SW 1271 (cell line): ENCODE measurements at places on chromosomes 12 and 14.

DNA sequence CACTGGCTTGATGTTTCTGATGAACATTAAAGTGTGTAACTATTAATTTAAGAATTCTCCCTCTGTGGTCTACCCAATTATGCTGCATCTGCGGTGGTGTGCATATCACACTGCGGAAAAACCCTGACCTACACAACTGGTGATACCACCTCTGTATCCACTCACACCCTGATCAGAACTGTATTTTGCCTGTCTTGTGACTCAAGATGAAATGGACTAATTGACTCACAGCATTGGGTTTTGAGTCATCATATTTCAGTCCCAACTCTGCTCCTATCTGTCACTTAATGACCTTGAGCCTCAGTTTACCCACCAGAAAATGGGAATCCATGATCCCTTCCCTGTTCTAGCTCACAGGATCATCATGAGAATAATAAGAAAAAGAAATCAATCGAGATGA lies 65.6 kb downstream of the NUAK1 start:
- DNase-seq: no peak

DNA sequence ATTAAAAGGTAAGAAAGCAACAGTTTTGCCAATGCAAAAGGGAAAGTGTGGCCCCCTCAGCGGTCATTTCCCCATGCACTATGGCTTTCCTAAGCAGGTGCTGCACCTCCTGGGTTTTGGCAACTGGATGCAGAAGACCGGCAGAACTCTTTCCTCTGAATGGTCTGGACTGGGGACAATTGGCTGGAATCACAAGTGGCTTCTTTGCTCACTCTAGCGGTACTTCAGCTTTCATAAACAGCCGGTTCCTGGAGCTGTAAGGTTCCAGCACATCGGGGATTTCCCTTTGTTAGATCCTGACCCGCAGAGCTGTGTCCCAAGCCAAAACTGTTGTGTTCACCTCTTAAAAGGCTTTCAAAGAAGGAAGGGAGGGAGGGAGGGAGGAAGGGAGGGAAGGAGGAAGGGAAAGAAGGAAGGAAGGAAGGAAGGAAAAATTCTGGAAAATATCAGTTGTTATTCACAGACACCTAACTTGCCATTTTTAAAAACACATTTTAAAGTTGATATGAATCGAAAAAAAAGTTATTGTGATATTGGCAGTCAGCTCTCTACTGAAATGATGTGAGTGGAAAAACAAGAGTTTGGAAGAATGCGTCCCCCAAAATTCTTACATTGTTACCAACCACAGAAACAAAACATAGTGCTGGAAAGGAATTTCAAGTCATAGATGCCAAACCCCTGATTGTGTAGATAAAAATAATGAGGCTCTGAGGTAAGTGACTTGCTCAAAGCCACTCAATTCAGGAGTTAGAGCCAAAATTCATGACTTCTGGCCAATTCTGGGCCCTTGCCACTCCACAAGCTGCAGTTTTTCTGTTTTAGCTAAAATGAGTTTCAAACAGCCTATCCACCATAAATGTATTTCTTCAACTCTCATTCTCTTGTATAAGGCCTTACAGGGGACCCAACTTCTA lies 220.6 kb upstream of the HMGA2 start:
- peak; percentile 87 for DNase-seq

DNA sequence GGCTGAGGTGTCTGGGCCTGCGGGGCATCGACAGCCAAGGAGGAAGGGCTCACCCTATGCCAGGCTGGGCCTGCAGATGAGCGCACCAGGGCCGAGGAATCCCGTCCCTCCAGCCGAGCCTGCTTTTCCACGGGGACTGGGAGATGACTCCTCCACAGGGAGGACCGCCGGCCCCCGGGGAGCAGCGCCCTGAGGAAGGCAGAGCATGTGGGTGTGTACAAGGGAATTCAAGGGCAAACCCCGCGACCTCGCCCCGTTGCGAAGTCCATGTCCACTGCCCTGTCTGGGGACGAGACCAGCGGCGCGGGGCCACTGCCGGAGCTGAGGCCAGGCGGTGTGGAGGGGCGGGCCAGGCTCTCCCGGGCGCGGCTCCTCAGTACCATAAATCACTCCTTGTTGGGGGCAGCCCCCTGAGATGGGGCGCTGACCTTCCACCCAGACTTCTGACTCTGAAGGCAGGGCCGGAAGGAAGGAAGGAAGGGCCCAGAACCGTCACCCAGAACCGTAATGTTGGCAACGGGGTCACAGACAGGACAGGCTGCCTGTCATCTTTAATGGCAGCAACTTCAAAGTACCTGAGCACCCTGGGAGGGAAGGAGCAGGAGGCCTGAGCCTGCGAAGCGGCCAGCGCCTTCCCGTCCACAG lies 52.5 kb downstream of the RNF34 start:
- DNase-seq: no peak

- no peak for DNase-seq
Measured at GRCh38 chr12:123854918-123855317, 92.8 kb downstream of the DNAH10 start.

DNA sequence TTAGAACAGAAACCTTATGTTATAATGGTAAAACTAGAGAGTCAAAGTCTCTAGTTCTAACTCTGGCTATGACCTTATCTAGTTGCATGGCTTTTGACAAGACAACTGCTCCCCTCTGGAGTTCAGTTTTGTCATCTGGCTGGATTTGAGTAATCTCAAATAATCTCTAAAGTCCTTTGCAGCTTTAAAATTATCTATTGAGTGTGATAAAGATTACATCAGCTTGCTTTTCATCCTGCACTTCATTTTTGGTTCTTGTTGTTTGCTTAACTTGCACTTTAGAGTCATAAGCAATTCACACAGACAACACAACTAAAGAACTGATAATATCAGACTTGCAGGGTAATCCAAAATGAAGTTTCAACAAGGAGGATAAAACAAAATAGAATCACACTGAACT lies 2.3 kb downstream of the AKAP5 start:
- DNase-seq: no peak

GRCh38 chr12:10554756-10555481 lies 49.2 kb downstream of the EIF2S3B start:
- no peak for DNase-seq

DNA sequence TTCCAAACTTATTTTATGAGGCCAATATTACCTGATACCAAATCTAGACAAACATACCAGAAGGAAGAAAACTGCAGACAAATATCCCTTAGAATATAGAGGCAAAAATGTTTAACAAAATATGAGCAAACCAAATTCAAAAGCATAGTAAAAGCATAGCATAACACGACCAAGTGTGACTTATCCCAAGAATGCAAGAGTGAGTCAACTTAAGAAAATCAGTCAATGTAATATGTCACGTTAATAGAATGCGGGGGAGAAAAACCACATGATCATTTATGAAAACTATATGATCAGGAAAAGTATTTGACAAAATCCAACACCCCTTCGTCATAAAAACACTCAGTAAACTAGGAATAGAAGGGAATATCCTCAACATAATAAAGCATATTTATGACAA lies 217.3 kb downstream of the ADGRD1 start:
- DNase-seq: no peak

DNA sequence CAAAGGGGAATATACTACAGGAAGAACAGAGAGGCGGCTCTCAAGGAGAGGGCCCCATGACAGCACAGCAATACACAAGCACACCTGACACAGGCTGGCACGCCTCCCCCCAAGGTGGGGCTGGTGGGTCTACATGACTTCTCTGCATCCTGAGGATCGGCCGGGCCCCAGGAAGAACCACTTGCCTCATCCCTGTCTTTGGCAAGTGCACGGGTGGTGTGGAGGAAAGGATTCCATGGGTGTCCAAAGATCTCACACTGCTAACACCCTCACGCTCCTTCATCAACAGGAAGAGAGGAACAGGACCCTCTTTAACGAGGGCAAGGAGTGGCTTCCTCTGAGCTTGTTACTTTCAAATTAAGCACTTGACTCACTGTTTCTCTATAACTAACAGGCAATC lies 7.3 kb downstream of the VAMP1 start:
- DNase-seq: no peak

DNA sequence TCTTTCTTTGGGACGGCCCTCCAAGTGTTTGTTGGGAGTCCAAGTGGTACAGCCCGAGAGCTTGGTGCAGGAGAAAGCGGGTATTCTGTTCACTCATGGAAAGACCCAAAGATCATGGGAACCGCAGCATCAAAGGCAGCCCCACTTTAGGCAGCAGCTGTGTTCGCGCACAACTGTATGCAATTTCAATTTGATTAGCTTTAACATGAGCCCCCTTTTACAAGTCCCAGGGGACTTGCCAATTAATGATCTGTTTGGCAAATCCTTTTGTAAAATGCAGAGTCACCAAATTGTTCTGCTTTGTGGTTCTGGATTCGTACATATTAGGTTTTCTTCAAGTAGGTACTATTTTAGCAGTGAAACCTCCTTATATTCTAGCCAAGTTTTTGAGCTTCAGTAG lies 217.7 kb downstream of the AACS start:
- no peak for DNase-seq

DNA sequence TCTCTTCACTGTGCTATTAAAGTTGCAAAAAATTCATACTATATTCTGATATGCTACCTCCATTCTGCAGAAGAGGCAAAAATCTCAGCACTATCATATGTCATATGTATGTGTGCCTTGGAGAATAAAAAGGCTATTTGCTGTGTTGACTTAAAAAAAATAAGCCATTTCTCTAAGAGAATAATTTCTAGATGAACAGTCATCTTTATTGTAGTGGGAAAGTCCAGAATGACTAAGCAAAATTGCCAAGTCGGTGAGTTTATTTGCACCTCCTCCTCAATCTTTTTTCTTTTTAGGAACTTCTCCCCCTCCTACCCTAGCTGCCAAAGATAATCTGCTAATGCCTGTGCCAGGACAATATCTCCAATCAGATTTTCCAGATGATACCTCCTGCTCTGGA lies 353.8 kb upstream of the FAR2 start:
- no peak for DNase-seq

DNA sequence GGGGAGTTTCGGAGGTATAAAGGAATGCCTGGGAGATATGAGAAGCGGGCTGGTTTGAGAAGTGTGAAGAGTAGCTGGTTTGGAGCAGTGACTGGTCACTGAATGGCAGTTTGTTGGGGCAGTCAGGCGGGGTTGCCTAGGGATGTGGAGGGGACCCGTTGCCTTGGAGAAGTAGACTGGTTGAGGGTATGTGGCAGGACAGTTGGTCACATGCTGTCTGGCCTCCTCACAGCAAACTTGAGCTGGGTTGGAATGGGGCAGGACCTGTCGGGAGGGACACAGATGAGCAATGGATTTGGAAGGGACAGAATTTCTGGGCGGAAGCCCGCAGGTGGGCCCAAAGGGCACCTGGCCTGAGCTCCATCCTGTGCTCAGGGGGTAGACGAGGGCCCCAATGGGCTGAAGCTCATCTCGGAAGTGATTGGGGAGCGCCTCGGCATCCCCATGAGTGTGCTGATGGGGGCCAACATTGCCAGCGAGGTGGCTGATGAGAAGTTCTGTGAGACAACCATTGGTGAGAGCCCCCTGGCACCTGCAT lies 2.2 kb downstream of the GPD1 start:
- no peak for DNase-seq

DNA sequence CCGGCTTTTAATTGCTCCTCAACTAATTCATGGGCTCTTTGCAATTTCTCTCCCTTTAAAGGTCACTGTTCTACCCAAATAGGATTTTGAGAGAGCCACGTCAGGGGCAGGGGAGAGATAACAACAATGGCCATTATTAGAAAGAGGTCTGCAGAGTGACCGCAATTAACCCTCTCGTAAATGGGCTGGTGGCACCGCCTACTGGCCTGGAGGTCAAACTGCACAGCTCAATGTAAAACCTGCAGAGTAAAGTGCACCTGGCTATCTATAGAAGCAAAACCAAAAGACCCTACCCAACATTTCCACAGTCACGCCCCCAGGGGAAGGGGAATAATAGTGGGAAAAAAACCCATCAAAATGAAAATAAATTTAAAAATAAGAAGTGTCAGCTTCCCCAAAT lies 21.6 kb upstream of the CLEC4E start:
- DNase-seq: no peak

- DNase-seq: no peak
Measured at GRCh38 chr12:65798918-65799317, 25.4 kb upstream of the HMGA2 start.

GRCh38 chr14:57245941-57246340 lies 22.8 kb downstream of the EXOC5 start:
- DNase-seq: no peak

- DNase-seq: no peak
Measured at GRCh38 chr14:93811676-93812075, 23.4 kb upstream of the PRIMA1 start.

DNA sequence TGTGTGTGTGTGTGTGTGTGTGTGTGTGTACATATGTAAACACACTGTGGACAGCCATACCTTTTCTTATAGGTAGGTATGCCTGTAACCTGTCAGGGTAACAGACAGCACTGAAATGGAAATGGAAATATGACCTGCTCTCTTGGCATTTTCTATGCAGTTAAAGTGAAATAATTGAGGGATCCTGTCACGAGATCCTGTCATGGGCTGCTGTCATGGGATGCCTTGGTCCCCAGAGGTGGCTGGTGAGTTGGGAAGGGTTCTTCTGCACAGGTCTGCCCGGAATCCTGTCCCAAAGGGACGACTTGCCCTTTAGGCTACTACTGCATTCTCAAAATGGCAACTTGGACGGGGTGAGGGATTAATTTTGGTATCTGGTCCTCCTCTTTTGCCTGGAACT lies 47.3 kb downstream of the ELK3 start:
- DNase-seq: no peak

GRCh38 chr14:78950649-78951048 lies 780.5 kb downstream of the NRXN3 start:
- DNase-seq: no peak

DNA sequence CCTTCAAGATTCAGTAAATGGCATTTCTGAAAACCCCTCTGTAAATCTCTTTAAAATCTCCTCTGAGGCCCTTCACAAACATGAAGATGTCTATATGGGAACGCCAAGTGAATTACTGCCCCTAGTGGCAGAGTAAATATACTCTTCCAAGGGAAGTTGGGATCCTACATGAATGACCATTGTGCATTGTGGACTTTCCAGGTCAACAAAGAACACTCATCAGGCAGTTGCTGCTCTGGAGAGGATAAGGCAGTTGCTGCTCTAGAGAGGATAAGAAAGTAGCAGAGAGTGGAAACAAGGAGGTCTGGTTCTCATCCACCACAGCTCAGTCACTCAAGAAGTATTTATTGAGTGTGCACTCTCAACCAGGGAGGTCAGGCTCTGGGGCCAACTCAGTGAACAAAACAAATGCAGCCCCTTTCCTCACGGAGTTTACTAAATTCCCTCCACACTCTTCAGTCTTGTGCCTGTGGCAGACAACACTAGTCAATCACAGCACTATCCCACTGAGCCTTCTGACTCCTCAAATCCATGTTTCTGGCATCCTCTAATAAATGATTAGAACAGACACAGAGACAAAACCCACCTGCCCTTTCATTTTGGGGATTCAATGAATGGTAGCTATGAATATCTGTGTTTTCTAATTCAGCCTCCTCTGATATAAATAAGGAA lies 52.9 kb downstream of the SVOP start:
- no peak for DNase-seq
